GM12865 (cell line): ENCODE measurements at places on chromosomes 3 and 15.
A peak's percentile ranks its signal among the peaks of the same experiment; 100 is the strongest.

DNA sequence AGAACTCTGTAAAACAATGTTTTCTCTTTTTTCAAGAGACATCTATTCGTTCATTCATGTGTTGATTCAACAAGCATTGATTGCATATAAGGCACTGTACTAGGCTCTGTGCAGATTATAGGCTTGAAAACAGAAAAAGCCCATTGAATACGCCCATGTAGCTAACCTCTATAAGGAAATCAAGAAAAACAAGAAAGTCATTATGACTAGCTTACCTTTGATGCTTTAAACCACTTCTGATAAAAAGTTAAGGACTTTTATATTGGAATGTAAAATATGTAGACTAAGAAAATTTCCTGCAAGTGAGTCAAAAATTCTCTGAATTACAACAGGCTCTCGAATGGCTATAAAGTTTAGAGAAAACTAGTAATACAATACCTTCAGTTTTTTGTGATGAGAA, 92.5 kb downstream of the BDH1 start:
- DNase-seq = no peak

DNA sequence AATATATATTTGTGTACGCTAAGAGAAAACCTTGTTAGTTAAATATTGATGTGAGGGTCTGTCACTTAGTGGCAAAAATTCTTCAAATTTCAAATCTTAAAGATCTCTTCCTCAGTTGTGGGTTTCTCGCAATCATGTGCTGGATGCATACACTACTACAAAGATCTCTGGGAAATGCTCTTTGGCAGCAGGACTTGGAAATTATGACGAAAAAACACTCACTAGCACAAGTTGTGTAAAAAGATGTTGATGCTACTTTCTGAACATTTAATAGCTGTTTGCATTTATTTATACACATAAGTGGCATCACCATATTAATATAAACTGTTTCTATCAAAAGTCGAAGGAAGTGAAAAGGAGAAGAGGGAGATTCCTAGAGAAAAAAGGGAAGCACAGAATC, 10.8 kb upstream of the NANOGP8 start:
- no peak for DNase-seq

GRCh38 chr15:88419830-88420229, 47.4 kb downstream of the MRPL46 start:
- DNase-seq = peak; percentile 14

DNA sequence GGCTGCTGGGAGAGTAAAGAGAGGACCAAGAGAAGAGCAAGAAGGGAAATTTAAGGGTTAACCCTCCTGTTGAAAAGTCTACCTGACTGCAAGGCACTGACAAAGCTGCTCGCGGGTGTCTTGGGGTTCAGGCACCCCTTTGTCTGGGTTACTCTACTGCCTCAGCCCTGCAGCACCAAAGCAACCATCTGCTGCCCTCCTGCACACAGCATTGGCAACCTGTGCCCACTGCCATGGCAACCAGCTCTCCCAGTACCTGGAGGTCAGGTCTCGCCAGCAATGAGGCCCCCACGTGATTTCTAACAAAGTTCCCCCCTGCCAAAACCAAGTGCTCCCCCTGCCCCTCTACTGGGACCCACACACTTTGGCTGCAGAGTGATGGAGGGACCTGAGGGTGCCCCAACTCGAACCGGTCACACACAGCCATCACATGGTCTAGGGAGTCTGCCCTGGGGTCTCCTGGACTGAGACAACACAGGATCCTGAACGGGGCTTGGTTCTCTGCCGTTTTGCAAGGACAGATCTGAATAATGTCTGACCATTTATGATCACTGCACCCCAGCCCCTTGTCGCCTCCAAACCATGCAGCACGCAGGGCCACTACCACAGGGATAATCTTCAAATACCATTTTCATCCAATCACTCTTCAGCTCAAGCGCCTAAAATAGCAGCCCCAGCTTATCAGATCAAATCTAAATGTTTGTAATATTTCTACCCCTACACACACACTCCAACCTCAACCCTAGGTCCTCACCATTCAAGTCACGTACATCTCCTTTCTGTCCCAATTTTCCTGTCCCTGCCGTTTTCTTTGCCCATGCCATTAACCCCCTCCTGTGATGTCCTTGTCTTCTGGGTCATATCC, 50.7 kb downstream of the ADCY5 start:
- DNase-seq = no peak

- DNase-seq = no peak
Observed at GRCh38 chr3:124962403-124962940, 27.9 kb upstream of the MUC13 start.

- DNase-seq = no peak
Observed at GRCh38 chr15:101372960-101373525, 78.0 kb upstream of the SNRPA1 start.

DNA sequence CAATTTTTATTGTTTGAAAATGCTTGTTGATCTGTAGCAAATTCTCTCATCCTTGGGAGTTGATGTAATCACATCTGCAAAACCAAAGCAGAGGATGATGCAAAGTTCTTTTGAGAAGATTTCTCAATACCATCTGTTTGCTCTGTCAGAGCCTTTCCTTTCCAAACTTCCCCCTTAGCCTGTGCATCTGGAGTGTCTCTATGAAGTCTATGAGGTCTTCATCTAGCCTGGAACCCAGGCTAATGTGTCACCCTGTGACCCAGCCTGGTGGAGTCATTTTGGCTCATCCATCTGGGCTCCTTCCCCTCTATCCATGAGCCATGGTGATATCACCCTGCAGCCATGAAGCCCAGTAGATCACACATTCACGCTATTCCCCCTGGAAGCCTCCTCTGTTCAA, 123.2 kb upstream of the SLC7A14 start:
- DNase-seq = no peak

DNA sequence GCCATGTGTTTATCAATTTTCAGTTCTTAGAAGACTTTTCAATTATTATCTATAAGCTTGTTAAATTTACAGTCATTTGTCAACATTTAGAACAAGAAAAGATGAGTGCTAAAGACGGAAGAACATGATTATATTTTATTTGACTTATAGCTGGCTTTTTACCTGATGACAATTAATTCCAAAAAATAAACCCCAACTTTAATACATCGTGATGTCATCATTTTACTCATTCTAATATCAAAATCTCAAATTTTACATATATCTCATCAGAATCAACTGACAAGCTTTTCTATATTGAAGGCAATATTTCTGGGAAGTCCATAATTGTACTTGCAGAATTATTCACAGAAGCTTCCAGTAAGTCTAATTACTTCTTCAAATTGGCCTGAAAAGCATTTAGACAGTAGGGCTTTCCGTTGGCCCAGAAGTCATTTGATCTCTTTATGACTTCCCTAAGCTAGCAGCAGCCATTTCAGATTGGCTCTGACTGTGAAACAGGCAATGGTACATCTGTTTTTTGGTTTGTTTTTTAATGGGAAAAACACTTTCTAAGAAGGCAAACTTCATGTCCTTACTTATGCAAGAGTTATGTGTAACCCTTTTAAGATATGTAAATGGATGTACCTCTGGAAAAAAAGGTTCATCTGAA, 234.7 kb upstream of the PLSCR5 start:
- DNase-seq = no peak

- DNase-seq = no peak
Observed at GRCh38 chr15:101615414-101615985, 36.7 kb downstream of the TM2D3 start.

- no peak for DNase-seq
Observed at GRCh38 chr15:94231723-94232468, 535 bp downstream of the MCTP2 start.

DNA sequence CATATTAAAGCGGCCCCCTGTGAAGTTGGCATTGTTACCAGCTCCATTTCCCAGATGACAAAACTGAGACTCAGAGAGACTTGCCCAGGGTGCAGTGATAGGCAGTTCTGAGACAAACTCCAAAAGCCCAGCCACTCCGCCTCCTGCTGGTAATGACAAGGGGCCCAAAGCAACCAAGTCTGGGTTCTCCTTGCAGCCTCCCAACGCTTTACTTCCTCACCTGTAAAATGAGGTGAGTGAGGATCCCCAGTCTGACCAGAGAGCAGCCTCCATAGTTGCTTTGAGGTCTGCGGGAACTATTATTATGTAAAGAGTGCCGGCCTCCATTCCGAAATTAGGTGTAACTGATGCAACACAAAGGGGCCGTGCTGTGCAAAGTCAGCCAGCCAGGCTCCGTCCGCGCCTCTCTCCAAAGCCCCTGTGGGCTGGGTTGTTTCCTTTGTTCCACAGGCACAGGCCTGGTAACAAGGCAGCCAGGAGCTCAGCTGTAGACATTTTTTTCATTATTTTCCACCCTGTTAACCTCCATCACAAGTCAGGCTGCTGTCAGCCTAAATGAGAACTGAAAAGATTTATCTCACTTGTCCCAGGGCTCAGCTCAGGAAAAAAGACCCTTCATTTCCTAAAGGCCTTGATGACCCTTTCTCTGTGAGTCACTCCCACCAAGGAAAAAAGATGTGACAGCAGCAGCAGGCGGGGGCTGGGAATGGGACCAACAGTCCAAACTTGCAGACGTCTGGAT, 139.1 kb upstream of the RAD18 start:
- no peak for DNase-seq
